ENCODE measurements at places on chromosomes 4 and X. TPM values are rescaled to one million over a fixed set of nuclear protein-coding genes. Genes with fewer than 3 reads are reported as not detected.
A peak's percentile ranks its signal among the peaks of the same experiment; 100 is the strongest.

DNA sequence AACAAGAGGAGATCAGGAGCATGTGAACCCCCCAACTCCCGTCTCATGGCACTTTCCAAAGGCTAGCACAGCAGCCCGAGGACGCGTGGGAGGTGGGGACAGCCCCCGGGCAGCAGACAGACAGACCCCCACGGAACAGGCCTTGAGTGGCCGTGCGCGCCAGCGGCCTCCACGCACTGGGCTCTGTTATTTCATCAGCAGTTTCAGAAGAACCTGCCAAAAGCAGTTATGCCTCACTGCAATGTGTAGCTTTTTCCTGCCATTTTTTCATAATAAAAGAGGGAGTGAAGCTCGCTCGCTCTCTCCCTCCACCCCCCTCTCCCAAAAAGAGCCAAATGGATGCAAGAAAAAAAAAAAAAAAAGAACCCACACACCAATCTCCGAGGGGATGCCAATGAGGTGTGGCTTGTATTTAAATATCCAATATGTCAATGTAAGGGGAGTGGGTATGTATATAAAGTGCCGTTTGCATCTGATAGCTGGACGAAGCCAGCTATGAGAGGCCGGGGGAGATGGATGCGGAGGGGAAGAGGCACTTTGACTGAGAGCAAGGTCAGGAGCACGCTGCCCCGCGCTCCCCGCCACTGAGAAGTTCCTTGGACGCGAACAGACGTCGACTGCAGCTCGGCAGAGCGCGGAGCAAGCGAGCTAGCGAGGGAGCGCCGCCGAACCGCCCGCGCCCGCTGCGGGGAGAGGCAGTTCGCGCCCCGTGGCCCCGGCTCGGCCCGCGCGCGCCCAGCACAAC lies at the start of gene FGF16:
Gene FGF16, plus strand, starts transcription at position 482 of the 745 bp plus-strand sequence. CDS start 286 bp downstream, outside the sequence.
- DNase-seq: peak; percentile 36

DNA sequence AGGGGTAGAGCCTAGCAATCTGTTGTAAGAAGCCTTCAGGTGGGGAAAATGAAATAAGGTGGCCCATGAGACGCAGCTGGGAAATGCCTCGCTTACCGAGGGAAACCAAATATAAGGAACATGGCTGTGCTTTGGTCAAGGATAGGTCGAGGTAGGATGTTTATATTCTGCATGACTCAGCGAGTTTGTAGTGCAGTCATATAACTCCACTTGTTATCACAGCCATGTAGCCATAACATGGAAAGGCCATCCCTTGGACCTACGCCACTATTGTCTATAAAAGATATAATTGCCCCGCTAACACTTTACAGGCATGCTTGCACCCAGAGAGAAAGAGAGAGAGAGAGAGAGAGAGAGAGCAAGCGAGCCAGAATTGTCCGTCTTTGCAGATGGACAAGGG lies 80.9 kb upstream of the GLRA2 start:
- DNase-seq: no peak

- DNase-seq: no peak
These were observed 119.1 kb downstream of the CNKSR2 start for GRCh38 chrX:21493226-21493830.

GRCh38 chr4:186536285-186536684 lies 19.1 kb downstream of the MTNR1A start:
- DNase-seq: no peak

DNA sequence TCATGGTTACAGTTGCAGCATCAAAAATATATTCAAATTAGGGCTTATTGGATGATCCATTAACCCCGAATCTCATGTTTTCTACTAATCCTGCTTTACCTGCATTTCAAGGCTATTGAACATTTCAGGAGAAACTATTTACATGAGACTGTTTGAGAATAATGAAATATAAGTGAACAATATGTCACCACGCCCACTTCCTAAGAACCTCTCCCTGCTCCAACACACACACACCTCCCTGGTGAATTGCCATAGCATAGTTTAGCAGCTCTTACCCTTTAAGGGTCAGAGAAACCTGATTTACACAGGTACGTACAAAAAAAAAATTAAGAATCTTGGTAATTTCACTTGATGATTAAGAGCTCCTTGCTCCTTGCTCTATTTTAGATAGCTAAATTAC lies 113.4 kb downstream of the ANXA5 start:
- DNase-seq: no peak

- DNase-seq: no peak
These were observed 13.3 kb downstream of the NCAPG start for GRCh38 chr4:17823871-17824669.

- DNase-seq: no peak
These were observed 935.2 kb downstream of the TRAM1L1 start for GRCh38 chr4:116150152-116150551.

- no peak for DNase-seq
These were observed 12.8 kb upstream of the PPM1K start for GRCh38 chr4:88297212-88297516.

GRCh38 chrX:126825566-126826193 lies 6.2 kb downstream of the PRR32 start:
- no peak for DNase-seq

GRCh38 chrX:69262036-69262936 lies 97.0 kb upstream of the PJA1 start:
- peak; percentile 67 for DNase-seq

GRCh38 chr4:6909970-6910339 lies 329 bp downstream of the TBC1D14 start:
- peak; percentile 84 for DNase-seq

GRCh38 chr4:67632492-67632891 lies 68.5 kb downstream of the UBA6 start:
- no peak for DNase-seq

- DNase-seq: no peak
These were observed 57.3 kb upstream of the FAM9B start for GRCh38 chrX:9091258-9091657.

GRCh38 chr4:125434136-125434535 lies 119.4 kb downstream of the FAT4 start:
- DNase-seq: no peak

DNA sequence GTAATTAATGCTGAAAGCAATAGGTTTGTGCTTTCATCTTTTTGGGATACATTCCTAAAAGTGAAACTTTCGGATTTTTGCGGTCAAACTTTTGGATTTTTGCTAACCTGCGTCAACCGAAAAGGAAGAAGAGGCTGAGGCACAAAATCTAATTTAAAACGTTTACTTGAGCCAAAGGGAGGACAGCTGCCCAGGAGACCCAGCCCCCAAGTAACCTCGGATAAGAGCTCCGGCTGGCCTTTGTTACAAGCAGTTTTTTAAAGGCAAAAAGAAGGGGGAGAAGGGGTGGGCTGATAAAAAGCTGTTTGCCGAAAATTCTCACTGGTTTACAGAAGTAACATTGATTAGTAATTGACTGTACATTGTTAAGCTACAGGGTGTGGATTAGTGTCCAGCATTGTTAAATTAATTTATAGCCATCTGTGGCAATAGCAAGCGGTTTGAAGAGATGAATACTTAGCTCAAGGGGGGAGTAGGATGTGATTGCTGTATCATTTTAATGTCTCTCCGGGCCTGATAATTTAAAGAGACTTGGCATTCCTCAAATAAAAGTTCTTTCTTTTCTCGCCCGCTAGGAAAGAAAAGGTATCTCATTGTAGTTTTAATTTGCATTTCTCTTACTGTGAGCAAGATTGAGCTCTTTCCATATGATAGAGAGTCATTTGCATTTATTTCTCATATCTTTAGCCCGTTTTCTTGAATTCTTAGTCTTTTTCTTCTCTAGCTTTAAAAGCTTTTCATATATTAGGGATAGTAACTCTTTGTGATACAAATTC lies 59.1 kb upstream of the USP9X start:
- DNase-seq: no peak

DNA sequence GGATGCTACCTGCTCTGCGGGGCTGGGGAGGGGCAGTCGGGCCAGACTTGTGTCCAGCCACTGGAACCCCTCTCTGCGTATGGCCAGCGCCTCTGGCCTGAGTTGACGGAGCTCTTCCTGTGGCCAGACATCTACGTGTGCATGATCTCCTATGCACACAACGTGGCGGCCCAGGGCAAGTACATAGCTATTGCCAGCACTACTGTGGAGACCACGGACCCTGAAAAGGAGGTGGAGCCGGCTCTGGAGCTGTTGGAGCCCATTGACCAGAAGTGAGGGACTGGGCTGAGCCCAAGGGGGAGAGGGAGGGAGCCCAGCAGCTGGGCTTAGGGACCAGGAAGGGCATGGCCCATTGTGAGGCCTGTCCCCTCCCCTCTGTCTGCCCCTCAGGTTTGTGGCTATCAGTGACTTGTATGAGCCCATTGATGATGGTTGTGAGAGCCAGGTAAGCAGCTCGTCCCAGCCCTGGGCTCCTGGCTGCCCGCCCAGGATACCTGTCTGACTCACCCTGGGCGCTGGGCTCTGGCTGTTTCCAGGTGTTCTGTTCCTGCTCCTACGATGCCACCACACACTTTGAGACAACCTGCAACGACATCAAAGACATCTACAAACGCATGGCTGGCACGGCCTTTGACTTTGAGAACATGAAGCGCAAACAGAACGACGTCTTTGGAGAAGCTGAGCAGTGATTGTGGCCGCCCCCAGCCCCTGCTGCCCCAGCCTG lies 1.8 kb upstream of the FAM50A start:
- DNase-seq: no peak

MAGEA2 gene
- total RNA-seq: not detected

HS6ST2 gene
- total RNA-seq: 0.87 TPM

PCDH10 gene
- total RNA-seq: 0.41 TPM

HERC5 gene
- 18.4 TPM for total RNA-seq

UGT2B17 gene
- not detected for total RNA-seq
